ENCODE measurements at places on chromosomes 2 and 18. TPM values are rescaled to one million over a fixed set of nuclear protein-coding genes. Genes with fewer than 3 reads are reported as not detected.

Gene SERPINB5
- total RNA-seq: 25.5 TPM

- no peak for DNase-seq
These were observed 102.6 kb downstream of the GBX2 start for GRCh38 chr2:236065314-236066160.

- DNase-seq: no peak
These were observed 107.2 kb downstream of the GALNT1 start for GRCh38 chr18:35688757-35689156.

DNA sequence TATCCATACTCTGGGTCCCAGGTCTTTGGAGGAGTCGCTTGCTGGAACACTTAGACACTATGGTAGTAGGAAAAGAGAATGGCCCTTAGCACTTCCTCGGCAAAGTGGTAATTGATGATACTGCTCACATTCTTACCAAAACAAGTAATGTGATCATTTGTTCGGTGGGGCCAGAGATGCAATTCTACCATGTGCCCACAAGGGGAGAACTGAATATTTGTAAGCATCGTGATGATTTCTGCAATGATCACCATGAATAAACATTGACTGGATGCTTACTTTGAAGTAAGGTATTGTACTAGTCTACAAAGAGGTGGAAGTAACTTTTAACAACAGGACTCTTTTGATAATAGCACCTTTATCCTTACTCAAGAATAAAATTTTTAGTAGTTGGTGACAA is 109.7 kb downstream of the CD8B2 start:
- DNase-seq: no peak

Gene CYS1
- total RNA-seq: 0.43 TPM

DNA sequence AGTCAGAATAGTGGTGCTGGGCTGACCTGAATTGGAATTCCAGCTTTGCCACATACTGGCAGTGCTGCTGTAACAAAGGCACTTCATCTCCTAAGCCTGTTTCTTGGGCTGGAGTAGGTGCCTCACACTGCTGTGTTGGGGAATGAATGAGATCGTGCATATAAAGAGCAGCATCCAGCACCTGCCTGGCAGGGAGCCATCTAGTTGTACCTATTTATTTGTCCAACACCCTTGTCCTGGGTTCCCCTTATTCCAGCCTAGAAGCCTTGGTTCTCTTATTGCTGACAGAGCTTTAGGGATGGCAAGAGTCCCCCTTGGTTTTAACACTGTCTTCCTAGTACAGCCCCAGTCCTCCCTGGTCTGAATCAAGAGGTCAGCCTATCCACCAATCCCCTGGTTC is 275.3 kb upstream of the RAB12 start:
- DNase-seq: no peak

DNA sequence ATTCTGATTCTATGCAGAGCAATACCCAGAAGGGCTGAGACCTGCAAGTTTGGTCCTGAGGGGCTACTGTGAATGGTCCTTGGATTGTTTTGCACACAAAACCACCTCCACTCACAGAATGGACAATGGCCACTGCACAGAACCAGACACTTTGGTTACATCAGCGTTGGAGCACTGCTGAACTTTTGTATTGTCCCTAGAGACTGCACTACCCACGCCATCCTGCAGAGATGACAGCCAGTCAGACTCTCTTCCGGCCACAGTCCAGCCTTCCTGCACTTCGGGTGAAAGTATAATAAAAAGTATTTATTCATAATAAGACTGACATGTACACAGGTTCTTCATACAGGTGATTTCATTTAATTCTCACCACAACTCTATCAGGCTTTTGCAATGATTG is 35.7 kb downstream of the CELF4 start:
- no peak for DNase-seq

Gene NR4A2
- 2.3 TPM for total RNA-seq

DNA sequence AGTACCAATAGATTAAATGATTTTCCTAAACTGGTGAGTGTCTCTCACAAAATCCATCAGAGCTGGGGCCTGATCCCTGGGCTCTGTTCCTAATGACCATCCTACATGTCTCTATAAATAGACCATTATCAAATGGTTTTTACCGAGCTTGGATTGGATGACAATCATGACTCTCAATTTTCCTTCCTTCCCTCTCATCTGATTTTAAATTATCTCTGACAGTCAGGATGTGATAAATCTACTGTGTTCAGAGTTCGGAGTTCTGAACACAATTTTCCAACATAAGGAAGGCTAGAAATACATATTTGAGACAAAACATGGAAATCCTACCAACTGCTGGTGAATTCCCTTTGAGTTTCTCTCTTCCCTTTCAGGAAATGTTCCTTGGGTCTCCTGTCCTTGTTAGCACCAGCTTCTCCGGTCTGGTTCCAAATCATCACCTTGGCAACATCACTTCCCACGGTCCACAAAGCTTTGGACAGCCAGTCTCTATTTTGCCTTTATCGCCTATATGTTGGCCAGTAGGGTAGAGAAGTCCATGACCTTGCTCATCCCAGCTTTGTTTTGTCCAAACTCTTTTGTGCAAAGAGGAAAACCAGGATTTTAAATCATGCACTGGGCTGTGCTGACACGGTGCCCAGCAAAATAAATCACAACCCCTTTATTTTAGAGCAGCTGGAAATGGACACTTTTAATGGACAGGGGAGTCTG is 139.6 kb upstream of the ITGA6 start:
- DNase-seq: no peak
